ENCODE measurements at places on chromosomes 12 and 14.
A peak's percentile ranks its signal among the peaks of the same experiment; 100 is the strongest.

- DNase-seq = no peak
These were observed 29.1 kb downstream of the NOC4L start for GRCh38 chr12:132173135-132174014.

GRCh38 chr14:66383257-66383656 is 102.9 kb upstream of the CCDC196 start:
- no peak for DNase-seq

DNA sequence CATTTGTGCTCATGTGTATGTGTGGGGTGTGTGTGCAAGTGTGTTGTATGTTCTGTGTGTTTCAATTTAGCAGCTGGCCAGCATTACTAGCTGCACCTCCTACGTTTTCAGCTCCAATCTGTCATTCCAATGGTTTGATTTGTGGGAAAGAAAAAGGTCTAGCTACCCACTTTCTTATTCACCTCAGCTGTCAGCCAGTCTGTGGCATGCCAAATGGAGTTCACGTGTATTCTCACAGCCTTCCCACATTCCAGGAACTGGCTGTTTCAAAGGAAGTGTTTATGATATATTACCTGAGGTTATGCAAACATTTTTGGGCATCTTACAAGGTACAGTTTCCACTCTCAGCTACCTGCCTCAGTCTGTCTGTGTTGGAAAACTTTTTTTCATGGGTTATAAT is 220.2 kb upstream of the CPNE8 start:
- no peak for DNase-seq

DNA sequence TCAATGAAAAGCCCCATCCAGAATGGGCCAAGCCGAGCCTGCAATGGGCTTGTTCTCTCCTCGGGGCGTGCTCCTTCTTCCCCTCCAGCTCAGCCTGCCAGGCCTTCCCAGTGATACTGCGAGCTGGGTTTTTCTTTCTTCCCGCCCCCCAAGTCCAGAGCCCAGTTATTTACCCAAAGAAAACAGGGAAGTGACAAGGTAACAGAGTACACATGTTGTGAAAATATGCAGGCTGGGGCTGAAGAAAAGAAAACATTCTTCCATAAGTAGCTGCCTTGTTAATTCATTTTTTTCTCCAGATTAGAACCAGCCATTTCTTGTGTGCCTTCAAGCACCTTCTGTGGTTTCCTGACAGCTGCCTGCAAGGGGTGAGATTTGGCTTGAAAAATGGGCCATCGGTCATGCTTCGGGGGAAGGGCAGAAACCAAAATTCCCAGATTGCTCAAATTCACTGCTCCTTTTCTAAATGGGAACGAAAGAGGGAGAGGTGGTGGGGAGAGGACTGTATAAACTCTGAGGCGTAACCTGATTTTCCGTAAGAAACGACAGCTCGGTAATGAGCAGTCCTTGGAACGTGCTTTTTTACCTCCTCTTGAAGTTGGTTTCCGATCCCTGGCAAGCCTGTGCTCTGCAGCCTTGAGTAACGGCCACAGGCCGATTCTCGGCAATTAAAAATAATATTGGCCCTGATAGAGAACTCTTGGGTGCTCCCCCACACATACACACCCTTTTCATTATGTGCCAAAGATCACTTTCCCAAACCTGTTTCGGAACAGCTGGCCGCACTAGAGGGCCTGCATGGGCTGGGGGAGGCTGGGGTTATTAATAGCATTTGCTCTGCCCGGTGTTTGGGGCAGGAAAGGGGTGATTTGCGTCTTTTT is 229.4 kb downstream of the ZFP36L1 start:
- DNase-seq = no peak

DNA sequence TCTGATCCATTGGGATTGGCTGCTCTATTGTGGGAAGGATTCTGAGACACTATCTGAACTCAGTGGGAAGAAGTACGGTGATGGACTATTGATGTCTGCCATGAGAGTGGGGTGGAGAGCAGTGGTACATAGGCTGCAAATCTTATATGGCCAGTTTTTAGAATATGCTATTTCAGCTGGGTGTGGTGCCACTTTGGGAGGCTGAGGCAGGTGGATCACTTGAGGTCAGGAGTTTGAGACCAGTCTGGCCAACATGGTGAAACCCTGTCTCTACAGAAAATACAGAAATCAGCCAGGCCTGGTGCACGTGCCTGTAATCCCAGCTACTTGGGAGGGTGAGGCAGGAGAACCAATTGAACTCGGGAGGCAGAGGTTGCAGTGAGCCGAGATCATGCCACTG is 505.9 kb downstream of the MED13L start:
- no peak for DNase-seq

- DNase-seq = no peak
These were observed 183.3 kb downstream of the EFCAB11 start for GRCh38 chr14:89771251-89771650.

- DNase-seq = no peak
These were observed 141.3 kb downstream of the KLHL28 start for GRCh38 chr14:44820230-44820964.

- DNase-seq = peak; percentile 39
These were observed 24.0 kb downstream of the CCDC38 start for GRCh38 chr12:95918194-95918993.

GRCh38 chr14:63512861-63513260 is 30.3 kb downstream of the PPP2R5E start:
- no peak for DNase-seq

- peak; percentile 77 for DNase-seq
These were observed at the start of gene ATG14 for GRCh38 chr14:55411426-55412389. TSS of gene ATG14 (minus strand) at chr14:55411830. CDS start at chr14:55411822, 8 bp downstream.

- DNase-seq = no peak
These were observed 188.6 kb downstream of the SLC5A8 start for GRCh38 chr12:101021442-101021841.

DNA sequence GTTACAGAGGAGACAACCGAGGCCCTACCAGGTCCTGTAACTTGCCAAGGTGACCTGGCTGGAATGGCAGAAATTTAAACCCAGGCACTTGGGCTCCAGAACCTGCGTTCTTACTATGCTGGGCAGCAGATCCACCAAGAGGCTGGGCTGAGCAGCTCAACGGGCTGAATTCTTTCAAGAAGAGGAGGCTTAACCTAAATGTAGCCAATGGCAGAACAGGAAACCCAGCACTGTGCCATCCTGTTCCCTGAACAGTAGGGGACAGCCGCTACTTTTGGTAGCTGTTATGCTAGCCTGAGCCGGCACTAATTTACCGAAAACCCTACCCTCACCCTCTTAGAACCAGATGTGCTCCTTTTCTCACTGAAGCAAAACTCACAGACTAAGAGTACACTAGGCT is 86.1 kb downstream of the ACTN1 start:
- no peak for DNase-seq

- DNase-seq = no peak
These were observed 61.9 kb downstream of the ZFP36L1 start for GRCh38 chr14:68730811-68731425.

DNA sequence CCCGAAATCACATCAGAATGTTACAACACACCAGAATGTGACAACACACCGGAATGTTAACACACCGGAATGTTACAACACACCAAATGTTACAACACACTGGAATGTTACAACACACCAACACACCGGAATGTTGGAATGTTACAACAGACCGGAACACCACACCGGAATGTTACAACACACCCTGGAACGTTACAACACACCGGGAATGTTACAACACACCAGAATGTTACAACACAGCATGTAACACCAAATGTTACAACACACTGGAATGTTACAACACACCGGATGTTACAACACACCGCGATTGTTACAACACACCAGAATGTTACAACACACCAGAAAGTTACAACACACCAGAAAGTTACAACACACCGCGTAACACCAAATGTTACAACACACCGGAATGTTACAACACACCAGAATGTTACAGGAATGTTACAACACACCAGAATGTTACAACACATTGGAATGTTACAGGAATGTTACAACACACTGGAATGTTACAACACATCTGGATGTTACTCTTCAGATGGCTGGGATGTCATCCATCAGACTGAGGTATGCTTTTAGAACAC is 21.1 kb downstream of the CHFR start:
- DNase-seq = no peak

DNA sequence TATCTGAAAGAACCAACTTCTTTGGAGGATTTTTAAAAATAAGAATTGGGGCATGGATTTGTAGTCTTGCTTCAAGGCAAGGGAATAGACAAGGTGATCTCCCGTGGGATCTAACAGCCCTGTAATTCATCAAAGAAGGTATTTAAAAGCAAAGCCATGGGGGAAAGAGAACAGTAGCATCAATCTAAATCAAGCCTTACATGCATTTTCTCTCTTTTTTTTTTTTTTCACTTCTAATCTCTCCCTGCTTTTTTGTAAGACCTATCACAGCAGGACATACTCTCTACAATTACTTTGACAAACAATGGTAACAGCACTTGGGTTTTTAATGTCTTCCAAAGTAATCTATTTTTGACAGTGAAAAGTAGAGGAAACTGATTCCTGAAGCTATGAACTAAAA is 367.9 kb downstream of the PAWR start:
- DNase-seq = no peak

DNA sequence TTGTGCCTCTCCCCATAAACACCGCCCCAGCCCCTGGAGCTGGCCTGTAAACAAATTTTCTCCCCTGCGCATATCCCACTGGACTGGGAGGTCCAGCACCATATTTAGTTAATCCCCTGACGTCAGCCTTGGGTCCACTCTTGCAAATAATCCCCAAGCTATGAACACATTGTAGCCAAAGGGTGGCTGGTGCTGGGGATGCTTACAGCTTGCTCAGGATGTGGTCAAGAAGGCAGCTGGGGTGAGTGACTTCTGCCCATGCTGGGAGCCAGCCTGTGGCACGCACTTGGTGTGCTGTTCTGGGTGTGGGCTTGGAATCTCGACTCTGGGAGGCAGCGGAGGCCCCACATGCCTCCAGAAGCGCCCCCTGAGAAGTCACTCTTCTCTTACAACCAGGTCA is 32.1 kb downstream of the CMKLR1 start:
- no peak for DNase-seq

DNA sequence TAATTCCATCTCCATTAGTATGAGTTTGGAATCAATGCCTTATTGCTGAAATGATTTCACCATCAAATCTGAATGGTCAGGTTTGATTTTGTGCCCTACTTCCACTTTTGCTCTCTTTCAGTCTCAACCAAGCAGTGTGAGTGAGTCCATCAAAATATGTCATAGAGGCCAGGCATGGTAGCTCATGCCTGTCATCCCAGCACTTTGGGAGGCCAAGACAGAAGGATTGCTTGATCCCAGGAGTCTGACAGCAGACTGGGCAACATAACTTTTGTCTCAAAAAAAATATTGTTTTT is 22.0 kb upstream of the HSP90B1 start:
- no peak for DNase-seq

- DNase-seq = peak; percentile 35
These were observed 89.8 kb downstream of the ZFP36L1 start for GRCh38 chr14:68703093-68703492.

DNA sequence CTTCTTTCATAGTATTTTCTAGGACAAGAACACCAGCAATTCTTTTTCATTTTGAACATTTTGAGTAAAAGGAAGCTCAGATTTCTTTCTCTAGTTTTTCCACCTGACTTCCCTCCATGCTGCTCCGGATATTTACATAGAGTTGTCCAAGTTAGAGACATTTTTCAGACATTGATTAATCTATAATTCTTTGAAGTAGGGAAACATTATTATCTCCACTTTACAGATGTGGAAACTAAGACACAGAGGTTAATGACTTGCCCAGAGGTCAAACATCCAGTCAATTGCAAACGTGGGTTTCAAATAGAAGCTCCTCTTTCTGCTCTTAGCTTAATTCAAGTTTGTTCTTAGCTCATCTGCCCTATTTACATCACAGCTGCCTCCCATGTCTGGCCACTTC is 138.3 kb downstream of the EGLN3 start:
- no peak for DNase-seq

DNA sequence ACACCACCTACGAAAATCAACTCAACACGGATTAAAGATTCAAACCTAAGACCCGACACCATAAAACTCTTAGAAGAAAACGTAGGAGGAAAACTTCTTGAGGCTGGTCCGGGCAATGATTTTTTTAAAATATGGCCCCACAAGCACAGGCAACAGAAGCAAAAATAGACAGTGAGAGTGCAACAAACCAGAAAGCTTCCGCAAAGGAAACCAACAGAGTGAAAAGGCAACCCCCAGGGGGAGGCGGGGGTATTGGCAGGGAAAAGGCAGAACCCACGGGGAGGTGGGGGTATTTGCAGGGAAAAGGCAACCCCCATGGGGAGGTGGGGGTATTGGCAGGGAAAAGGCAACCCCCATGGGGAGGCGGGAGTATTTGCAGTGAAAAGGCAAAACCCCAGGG is 20.5 kb upstream of the FBRSL1 start:
- DNase-seq = no peak

- no peak for DNase-seq
These were observed 610 bp downstream of the C14orf132 start for GRCh38 chr14:96039633-96040311.

Data from stimulated activated CD4-positive, alpha-beta T cell treated with anti-CD3 and anti-CD28 coated beads, Interleukin-1b, Interleukin-23, amount 100 ng/mL, for 48 hours (primary cell).